Activated CD4-positive, alpha-beta memory T cell treated with anti-CD3 and anti-CD28 coated beads, Interleukin-2, amount 10 ng/mL, durations not matched to agents 7 days and 5 days (primary cell): ENCODE measurements at places on chromosomes 3 and 15. TPM values are rescaled to one million over a fixed set of nuclear protein-coding genes. Genes with fewer than 3 reads are reported as not detected.

SUSD5 gene
- total RNA-seq, result not detected

FGF12 gene
- total RNA-seq, result not detected

ISG20 gene
- 337 TPM for total RNA-seq

ASB14 gene
- total RNA-seq, result not detected

- no peaks in the 10 kb centered on the region for H3K27me3 ChIP-seq
- DNase-seq, result no peak
- H3K27ac ChIP-seq, result no peak overlapping the region
- no peak overlapping the region for H3K4me3 ChIP-seq
- H3K36me3 ChIP-seq, result no peaks in the 10 kb centered on the region
- H3K4me1 ChIP-seq, result no peaks in the 10 kb centered on the region
Observed at GRCh38 chr3:164897342-164897741, 181.0 kb downstream of the SI start.

DNA sequence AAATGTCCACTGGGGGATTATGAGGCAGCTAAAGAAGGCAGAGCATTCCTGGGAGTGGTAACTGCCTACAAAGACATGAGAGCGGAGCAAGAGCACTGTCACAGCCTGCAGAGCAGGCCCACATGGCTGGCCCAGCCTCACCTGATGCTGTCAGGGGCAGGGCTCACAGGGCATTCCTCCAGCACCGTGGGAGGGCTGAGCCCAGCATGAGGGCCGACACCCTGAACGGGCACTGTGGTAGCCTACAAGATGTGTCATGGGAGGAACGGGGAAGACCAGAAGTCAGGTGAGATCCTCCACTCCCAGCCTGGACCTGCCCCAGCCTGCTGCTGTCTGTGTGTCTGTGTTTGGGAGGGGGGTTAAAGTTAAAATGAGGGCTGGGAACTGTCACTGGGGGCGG, 30.1 kb downstream of the CCDC12 start:
- DNase-seq, result no peak
- peaks cover 39% of the 10 kb centered on the region for H3K36me3 ChIP-seq
- no peaks in the 10 kb centered on the region for H3K27me3 ChIP-seq
- peak overlapping the region; percentile 70 for H3K4me3 ChIP-seq
- peaks cover 72% of the 10 kb centered on the region for H3K4me1 ChIP-seq

GRCh38 chr3:98541695-98542094, 9.9 kb downstream of the GPR15 start:
- no peak overlapping the region for H3K4me3 ChIP-seq
- no peaks in the 10 kb centered on the region for H3K27me3 ChIP-seq
- peaks cover 37% of the 10 kb centered on the region for H3K36me3 ChIP-seq
- DNase-seq, result no peak
- peak overlapping the region; percentile 89 for H3K27ac ChIP-seq
- peaks cover 71% of the 10 kb centered on the region for H3K4me1 ChIP-seq

TMA7 gene
- 241 TPM for total RNA-seq

GRCh38 chr15:75646944-75647364, 758 bp upstream of the SNX33 start:
- peaks cover 30% of the 10 kb centered on the region for H3K4me1 ChIP-seq
- peaks cover 10% of the 10 kb centered on the region for H3K27me3 ChIP-seq
- H3K27ac ChIP-seq, result no peak overlapping the region
- peak overlapping the region; percentile 79 for H3K4me3 ChIP-seq
- peak; percentile 19 for DNase-seq
- no peaks in the 10 kb centered on the region for H3K36me3 ChIP-seq

DNA sequence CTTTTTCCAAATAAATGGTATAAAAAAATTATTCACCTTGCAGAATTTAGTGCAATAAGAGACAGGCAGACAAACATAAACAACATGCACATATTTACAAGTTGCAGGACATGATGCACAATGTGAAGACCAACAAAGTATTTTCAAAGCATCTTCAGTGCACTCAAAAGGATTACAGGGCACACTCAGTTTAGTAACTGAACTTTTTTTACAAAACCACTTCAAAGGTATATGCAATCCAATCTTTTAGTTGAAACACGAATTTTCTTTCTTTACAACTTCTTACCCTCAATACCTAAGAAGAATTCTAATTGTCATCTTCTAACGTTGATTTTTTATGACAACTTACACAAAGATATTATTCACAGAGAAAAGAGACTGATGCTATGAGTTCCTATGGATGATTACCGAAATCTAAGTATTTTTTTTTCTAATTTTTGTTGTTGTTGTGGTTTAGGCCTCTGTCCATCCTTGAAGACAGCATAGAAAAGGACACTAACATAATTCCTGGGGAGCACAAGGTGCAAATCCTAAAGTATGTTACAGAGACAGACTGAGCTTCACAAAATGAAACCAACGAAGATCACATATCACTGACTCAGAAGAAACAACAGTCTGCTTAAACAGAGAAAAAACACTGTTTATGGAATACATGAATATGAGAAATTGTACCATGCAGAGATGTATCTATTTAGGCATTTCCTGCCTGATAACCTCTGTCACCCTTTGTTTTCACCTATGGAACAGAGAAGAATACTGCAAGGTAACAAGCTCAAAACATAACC, 50.3 kb downstream of the ZMAT3 start:
- peak overlapping the region; percentile 12 for H3K4me3 ChIP-seq
- DNase-seq, result no peak
- peaks cover 34% of the 10 kb centered on the region for H3K4me1 ChIP-seq
- H3K36me3 ChIP-seq, result peaks cover 11% of the 10 kb centered on the region
- no peaks in the 10 kb centered on the region for H3K27me3 ChIP-seq

GRCh38 chr3:196757876-196758739, 18.5 kb downstream of the PAK2 start:
- H3K27me3 ChIP-seq, result no peaks in the 10 kb centered on the region
- H3K36me3 ChIP-seq, result peaks cover 78% of the 10 kb centered on the region
- H3K4me3 ChIP-seq, result no peak overlapping the region
- no peak for DNase-seq
- H3K27ac ChIP-seq, result no peak overlapping the region

DNA sequence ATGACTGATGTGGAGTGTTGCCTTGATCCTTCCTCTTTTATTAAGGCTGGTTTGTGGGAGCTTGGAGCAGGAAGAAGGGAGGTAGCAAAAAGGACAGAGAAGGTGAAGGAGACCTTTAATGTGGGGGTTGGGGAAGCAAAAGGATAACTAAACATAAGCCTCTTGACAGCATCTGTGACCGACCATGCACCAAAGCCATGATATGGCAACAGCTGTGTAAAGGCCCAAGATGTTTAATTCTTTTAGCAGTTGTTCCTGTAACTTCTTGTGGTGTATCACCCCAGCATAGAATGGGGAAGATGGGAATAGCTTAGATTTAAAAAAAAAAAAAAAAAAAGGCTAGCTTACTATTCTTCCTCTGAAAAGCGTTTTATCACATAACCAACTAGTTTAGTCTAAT, 194.7 kb downstream of the KLHL25 start:
- no peak for DNase-seq
- no peak overlapping the region for H3K27ac ChIP-seq
- H3K36me3 ChIP-seq, result peaks cover 36% of the 10 kb centered on the region
- peaks cover 48% of the 10 kb centered on the region for H3K4me1 ChIP-seq
- no peak overlapping the region for H3K4me3 ChIP-seq
- H3K27me3 ChIP-seq, result no peaks in the 10 kb centered on the region

C2CD4A gene
- 0.23 TPM for total RNA-seq

- H3K4me1 ChIP-seq, result peaks cover 38% of the 10 kb centered on the region
- peak; percentile 50 for DNase-seq
- H3K36me3 ChIP-seq, result peaks cover 2% of the 10 kb centered on the region
Observed at GRCh38 chr3:186107215-186108105, 1.4 kb downstream of the ETV5 start.

GRCh38 chr3:194537732-194538247, 51.0 kb upstream of the ATP13A3 start:
- H3K4me1 ChIP-seq, result peaks cover 5% of the 10 kb centered on the region
- H3K27me3 ChIP-seq, result peaks cover 4% of the 10 kb centered on the region

DNA sequence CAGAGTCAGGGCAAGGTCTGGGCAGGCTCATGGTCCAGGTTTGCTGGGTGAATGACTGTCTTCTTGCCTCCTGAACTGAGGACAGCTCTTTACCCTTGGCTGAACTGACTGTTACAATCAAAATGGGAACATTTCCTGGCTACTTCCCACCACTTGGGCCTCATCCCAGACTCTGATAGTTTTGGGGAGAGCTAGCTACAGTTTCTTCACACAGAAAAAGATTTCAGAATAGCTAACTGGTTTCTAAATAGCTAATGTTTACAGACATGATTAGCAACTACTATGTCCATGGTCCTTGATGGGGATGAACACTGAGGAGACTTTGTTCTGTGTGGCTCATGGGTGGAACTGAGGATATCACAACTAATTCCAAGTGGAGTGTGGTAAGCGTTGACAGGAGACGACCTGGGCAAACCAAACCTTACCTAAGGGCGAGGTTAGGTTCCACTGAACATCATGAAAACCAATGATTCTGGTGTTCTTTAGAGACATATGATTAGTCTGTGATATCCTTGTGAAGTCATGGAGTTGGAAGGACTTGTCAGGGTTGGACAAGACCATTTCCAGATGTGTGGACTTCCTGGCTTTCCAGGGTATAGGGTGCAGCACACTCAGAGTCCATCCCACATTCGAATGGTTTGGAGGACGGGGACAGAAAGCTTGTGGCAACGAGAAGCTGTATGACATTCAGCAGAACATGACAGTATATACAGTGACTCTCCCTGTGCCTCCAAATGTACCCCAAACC, 7.3 kb downstream of the ALPK3 start:
- no peak overlapping the region for H3K27ac ChIP-seq
- no peak for DNase-seq
- H3K36me3 ChIP-seq, result no peaks in the 10 kb centered on the region
- no peaks in the 10 kb centered on the region for H3K4me1 ChIP-seq
- H3K4me3 ChIP-seq, result no peak overlapping the region

DNA sequence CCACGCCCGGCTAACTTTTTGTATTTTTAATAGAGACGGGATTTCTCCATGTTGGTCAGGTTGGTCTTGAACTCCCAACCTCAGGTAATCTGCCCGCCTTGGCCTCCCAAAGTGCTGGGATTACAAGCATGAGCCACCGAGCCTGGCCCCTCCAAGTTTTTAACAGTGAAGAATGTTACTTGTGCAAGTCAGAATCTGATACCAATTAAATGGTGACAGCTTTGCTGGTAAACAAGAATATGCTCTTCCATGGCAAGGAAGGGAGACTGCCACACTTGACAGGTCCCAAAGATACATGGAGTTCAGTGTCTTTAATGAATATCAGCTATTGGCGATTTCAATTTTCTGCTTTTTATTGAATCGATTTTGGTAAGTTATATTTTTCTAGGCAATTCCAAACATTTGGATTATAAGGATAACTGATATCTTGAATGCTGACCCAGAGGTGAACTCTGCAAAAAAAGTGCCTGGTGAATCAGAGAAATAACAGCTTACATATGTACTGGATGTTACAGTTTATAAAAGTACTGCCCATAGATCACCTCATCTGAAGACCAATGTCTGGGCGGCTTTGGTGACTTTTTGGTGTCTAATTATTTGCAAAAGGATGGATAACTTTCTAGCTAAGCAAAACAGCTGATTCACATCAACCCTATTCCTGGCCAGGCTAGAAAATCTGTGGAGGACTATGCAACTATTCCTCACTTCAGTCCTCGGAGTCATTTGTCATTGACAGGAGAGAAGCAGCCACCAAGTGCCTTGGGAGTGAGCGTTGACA, 1.2 kb downstream of the PARP16 start:
- H3K27me3 ChIP-seq, result no peaks in the 10 kb centered on the region
- peak overlapping the region; percentile 78 for H3K27ac ChIP-seq
- H3K4me3 ChIP-seq, result peak overlapping the region; percentile 81
- DNase-seq, result no peak
- H3K36me3 ChIP-seq, result peaks cover 19% of the 10 kb centered on the region
- peaks cover 35% of the 10 kb centered on the region for H3K4me1 ChIP-seq

- H3K27ac ChIP-seq, result no peak overlapping the region
- H3K27me3 ChIP-seq, result peaks cover 31% of the 10 kb centered on the region
- H3K4me1 ChIP-seq, result no peaks in the 10 kb centered on the region
- H3K36me3 ChIP-seq, result no peaks in the 10 kb centered on the region
- no peak for DNase-seq
- H3K4me3 ChIP-seq, result no peak overlapping the region
Observed at GRCh38 chr15:56252386-56252785, 8.7 kb upstream of the RFX7 start.

DNA sequence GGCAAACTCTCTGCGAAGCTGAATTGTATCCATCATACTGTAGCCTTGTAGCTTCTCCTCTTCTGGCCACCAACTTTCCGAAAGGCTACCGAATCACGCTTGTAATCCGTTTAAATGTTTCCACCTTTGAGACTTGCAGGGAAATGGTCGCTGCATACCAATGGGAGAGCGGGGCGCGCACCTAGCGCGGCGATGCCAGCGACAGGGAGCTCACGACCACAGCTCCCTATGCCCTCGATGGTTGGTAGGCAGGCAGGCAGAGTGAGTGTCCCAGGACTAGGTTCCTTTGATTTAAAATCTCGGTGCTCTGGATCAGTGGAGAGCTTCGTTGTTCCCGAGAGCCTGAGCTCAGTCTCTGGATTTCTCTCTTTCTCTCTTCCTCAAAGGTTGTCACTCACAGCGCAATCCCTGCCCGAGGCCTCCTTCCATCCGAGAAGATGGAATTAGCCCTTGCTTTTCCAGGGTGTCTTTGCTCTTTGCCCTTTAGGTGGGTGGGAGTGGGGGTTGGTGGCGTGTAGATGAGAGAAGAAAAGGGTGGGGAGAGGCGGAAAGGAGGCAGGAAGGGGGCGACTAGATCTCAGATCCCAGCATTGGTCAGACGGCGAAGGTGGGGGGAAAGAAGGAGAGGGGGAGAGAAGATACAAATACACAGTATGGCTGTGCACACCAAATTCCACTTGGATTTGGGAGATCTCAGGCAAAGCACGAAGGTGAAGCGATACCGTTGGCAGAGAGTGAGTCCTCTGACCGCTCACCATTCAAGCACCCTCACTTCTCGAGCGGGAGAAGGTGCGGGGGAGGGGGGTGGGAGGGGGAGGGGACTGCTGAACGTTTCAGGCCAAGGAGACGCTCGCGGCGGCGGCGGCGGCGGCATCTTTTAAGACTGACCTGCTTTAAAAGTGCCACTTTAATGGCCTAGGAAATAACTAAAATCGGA, at the start of gene SLITRK3:
SLITRK3 (minus strand) TSS at position 745 of the 937 bp plus-strand sequence. CDS start 5,554 bp downstream, outside the sequence.
- H3K4me3 ChIP-seq, result no peak within 1 kb of the TSS
- no peaks in the 10 kb centered on the region for H3K36me3 ChIP-seq
- no peak for DNase-seq
- H3K4me1 ChIP-seq, result peaks cover 2% of the 10 kb centered on the region
- peaks cover 47% of the 10 kb centered on the region for H3K27me3 ChIP-seq
- no peak within 1 kb of the TSS for H3K27ac ChIP-seq

DNA sequence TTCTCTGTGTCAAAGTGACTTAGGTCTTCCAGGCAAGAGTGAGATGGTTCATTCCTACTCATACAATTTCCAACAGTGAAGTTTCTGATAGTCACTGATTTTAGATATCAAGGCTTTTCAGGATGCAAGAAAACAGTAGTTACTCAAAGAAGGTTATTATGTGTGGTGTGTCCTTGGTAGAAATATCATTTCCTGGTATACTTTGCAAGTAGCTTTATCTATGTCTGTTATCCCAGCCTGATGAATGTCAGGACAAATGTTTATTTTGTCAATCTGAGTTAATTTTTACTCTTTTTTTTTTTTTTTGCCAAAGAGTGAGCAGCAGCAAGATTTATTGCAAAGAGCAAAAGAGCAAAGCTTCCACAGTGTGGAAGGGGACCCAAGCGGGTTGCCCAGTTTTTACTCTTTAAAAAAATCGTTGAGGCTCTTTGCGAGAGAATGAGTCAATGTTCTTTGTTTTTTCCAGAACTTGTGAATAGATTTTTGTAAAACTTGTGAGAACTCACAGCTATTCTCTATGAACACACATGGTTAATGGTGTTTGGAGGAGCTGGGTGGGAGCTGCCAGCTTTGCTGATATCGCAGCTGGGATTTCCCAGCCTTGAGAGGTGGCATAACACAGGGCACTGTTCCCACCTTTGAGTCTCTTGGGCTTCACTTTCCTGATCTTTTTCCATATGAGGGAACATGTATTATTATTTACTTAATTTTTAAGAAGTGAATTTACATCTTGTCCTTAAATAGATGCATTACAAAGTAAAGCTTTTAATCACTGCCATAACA, 51.9 kb downstream of the SV2B start:
- H3K4me3 ChIP-seq, result no peak overlapping the region
- no peaks in the 10 kb centered on the region for H3K4me1 ChIP-seq
- H3K27ac ChIP-seq, result no peak overlapping the region
- H3K36me3 ChIP-seq, result no peaks in the 10 kb centered on the region
